ENCODE measurements at places on chromosomes 6 and 20.

DNA sequence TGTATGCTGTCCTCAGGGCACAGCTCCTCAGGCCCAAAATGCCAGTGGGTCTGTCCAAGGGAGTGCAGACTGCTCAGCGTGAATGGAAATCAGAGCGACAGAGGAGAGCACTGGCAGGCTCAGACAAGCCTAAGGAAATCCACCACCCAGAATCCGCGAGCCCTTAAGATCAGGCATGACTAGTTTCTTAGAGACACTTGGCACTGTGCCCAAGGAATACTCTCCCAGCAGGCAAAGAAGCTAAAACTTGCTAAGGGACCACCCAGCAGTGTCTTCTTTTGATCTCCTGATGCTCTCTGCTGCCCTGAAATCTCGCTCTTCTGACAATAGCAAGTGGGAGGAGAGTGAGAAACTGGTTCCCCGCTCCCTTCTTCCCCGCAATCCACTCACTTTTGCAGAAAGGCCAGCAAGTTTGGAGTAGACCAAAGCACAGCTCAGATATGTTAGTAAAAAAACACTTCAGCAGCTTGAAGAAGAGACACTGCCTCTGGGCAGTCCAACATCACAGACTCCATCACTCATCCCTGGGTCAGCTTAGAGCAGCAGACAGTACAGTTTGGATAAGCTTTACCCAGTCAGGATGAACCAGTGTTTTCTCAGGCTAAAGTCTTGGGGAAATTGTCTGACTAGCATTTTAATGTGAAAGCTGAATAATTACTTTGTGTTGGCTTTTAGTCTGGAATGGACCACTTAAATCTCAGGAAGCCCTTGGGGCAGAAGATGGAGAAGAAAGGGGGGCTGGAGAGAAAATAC, 32.4 kb downstream of the TRAF3IP2 start:
- no peak for DNase-seq

GRCh38 chr20:1430004-1430451, 36.6 kb downstream of the NSFL1C start:
- no peak for DNase-seq

GRCh38 chr6:96299525-96299924, 222.1 kb upstream of the UFL1 start:
- no peak for DNase-seq

DNA sequence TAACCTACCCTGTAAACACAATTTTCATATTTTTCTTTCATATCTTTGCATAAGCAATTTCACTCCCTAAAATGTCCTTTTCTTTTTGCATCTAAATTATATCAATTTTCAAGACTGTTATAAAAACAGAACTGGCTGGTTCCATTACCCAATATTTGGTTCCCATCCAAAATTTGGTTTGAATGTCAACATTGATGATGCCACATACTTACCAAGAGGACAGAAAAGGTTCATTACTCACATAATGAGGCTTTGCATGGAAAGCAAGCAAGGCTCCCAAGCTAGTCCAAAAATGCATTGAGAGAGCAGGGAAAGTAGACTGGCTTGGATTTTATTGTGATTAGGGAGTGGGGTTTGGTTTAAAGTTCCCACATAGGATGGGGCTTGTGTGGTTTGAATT, 144.4 kb upstream of the AKIRIN2 start:
- DNase-seq, result no peak

DNA sequence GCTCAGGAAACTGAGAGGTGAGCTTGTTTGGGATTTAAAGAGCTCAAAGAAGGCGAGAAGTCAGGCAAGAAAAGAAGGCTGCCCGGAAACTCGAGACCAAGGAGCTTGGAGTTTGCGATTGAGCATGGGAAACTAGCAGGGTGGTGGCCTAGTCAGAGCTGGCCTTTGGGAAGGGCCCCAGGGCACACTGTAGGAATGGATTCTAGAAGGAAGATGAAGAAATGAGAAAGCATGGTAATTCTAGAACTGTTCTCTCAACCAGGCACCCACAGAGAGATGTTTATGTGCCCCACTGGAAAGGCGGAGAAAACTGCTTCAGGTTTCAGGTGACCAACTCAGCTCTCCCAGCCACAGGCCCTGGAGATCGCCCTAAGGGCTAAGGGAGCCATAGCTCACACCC, 126.2 kb downstream of the FOXO3 start:
- no peak for DNase-seq

DNA sequence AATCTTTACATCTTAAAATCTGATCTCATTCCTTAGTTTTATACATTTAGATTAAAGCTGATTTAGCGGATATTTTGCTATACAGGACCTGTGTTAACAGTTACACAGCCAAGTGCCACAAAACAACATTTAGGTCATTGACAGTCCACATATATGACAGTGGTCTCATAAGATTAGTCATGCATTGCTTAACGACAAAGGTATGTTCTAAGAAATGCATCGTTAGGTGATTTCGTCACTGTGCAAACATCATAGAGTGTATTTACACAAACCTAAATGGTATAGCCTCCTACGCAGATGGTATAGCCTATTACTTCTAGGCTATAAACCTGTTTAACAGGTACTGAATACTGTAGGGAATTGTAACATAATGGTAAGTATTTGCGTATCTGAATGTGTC, 21.6 kb downstream of the ADGRG6 start:
- no peak for DNase-seq

DNA sequence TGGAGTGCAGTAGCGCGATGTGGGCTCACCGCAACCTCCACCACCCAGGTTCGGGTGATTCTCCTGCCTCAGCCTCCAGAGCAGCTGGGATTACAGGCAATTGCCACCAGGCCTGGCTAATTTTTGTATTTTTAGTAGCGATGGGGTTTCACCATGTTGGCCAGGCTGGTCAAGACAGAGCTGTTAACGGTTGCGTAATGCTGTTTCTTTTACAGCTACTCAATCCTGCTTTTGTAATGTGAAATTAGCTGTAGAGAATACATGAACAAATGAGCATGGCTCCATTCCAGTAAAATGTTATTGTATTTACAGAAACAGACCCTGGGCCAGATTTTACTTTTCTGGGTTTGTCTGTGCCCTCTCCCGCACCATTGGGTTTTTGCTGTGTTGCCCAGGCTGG, 1.9 kb downstream of the PNLDC1 start:
- no peak for DNase-seq

GRCh38 chr6:87925373-87926060, 122.1 kb upstream of the SPACA1 start:
- no peak for DNase-seq

Data from SK-N-DZ (cell line).